ENCODE measurements at places on chromosomes 11 and 22.

DNA sequence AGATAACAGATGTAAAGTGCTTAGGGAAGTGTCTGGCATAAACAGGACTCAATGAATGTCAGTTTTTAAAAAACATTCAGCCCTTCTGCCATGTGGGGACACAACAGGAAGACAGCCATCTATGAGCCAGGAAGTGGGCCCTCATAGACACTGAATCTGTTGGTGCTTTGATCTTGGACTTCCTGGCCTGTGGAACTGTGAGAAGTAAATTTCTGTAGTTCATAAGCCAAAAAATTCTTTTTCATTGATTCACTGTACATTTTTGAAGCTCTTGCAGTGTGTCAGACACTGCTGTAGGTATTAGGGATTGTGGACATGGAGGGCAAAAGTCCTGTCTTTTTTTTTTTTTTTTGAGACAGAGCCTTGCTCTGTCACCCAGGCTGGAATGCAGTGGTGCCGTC is 188.6 kb downstream of the HIPK3 start:
- no peak for DNase-seq

GRCh38 chr11:107898270-107898669 is 30.0 kb upstream of the RAB39A start:
- DNase-seq, result no peak

GRCh38 chr11:17352950-17353820 is 1.6 kb downstream of the NCR3LG1 start:
- DNase-seq, result peak; percentile 93

GRCh38 chr11:68504432-68505066 is 44.0 kb downstream of the PPP6R3 start:
- DNase-seq, result no peak

Data from lower leg skin (tissue), 4 donors.